Bone marrow (tissue), 2 donors: ENCODE measurements at places on chromosomes 4 and X.

- DNase-seq, result no peak
Measured at GRCh38 chr4:52197306-52197705, 146.2 kb downstream of the SPATA18 start.

DNA sequence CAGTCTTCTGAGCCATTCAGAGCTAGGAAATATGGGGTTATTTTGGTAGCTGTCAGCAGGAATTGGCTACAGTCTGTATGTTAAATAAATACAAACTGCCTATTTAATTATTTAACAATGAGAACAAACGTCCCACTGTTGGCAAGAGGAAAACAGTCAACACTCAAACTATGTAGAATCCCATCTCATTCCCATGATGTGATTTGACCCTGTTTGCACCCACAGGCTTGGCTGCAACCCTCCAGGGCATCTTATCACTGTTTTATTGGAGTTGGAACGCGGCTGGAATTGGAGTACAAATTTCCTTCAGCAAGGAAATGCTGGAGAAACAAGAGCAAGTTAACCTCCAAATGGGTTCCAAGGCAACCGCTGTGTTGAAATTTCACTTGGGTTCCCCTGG, 124.0 kb downstream of the KIT start:
- no peak for DNase-seq

GRCh38 chrX:15269120-15269519, 763 bp downstream of the ASB9 start:
- DNase-seq, result no peak

GRCh38 chr4:33802578-33802977, 2441.7 kb downstream of the ARAP2 start:
- DNase-seq, result no peak

DNA sequence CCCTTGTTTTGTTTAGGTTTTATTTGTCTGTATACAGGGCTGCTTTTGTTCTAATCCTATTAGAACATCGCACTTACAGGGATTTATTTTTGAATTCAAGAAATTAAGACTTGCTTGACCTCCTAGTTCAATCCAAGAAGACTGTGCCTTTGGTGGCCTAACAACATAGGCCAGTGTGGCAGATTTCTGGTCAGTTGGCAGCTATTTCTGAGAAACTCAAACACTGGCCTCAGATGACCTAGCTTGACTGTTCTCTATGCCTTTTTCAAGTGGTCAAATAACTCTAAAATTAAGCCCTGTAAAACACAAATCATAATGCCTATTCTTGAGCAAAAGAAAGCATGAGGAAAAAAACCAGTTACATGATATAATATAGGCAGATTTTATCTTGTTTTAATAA, 89.3 kb upstream of the GPR34 start:
- no peak for DNase-seq

DNA sequence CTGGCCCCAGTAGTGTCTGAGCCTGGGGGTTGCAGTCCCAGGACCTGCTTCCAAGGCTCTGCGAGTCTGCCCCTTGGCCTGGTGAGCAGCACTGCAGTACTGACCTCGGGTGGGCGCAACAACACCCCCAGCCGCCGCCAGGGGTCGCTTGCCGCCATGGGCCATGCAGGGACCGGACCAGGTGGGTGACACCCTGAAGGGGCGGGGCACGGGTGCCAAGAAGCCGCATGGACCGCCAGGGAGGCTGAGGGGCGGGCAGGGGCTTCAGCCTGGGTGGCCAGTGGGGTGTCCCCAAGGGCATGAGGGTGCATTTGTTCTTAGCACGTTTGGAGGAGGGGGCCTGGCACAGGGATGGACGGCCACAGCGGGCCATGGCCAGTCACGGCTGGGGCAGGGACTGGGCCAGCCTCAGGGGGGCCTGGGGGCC, 25.0 kb downstream of the TACC3 start:
- peak; percentile 39 for DNase-seq

- DNase-seq, result no peak
Measured at GRCh38 chr4:1018147-1019020, 7.0 kb downstream of the FGFRL1 start.

- no peak for DNase-seq
Measured at GRCh38 chr4:165740911-165741310, 132.1 kb upstream of the TLL1 start.

GRCh38 chr4:134650461-134650860, 448.9 kb upstream of the PABPC4L start:
- DNase-seq, result no peak

GRCh38 chrX:39643550-39643949, 454.2 kb downstream of the BCOR start:
- no peak for DNase-seq

GRCh38 chrX:52576946-52577345, 60.1 kb upstream of the XAGE1B start:
- no peak for DNase-seq

GRCh38 chr4:3480528-3481112, 17.5 kb downstream of the DOK7 start:
- peak; percentile 54 for DNase-seq
